ENCODE measurements at places on chromosomes 4 and X.

GRCh38 chr4:113908829-113909228 lies 70.6 kb downstream of the ARSJ start:
- DNase-seq: no peak

DNA sequence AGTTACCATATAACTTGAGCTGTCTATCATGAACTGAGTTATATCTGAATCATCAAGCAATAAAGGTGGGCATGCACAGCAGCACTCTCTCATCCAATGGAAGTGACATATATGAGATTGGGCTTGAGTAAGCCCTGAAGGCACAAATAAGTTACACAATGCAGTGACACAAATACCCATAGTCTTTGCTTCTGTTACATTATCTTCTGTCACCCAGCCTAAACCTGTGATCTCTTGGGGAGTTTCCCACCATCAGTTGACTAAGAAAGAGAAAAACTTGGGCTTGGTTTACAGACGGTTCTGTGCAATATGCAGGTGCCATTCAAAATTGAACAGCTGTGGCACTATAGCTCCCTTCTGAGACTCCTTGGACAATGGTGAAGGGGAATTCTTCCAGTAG lies 138.8 kb upstream of the IL15 start:
- DNase-seq: no peak

GRCh38 chrX:105738162-105738561 lies 84.2 kb upstream of the NRK start:
- DNase-seq: no peak

DNA sequence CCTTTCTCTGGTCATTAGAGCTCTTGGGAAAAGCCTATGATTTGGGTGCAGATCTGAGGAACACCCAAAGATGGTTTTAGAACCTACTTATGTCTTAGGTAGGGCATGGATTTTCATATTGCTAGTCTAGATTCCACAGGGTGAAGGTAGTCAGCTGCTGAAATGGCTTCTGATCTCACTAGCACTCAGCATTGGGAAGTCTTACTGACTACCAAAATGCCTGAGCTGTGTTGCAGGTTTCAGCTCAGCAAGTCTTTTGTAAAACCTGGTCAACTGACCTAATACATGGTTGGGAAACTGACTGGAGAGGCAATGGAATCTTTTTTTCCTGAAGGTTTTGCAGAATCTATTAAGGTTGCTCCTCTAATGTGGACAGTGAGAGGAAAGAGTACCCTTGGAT lies 136.4 kb downstream of the CCNG2 start:
- no peak for DNase-seq

GRCh38 chr4:7715271-7716009 lies 224.2 kb downstream of the AFAP1 start:
- DNase-seq: no peak

GRCh38 chr4:74793757-74794381 lies 454 bp downstream of the BTC start:
- DNase-seq: peak; percentile 4

DNA sequence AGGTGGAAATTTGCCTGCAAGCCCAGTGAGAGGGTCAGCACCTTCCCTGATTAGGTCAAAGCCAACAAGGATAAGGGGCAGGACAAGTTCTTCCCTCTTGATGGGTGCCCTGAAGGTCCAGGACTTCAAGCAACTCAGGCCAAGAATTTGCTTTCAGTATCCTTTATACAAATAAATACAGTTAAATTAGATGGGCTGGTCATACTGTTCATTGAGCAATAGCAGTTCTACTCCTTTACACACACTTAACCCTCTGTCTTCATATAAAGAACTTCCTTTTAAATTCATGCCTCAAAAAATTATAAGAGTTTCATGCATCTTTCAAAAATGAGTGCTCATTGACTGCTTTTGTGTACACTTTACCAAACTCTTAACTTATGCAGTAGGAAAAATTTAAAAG lies 392.0 kb downstream of the SPRY1 start:
- no peak for DNase-seq

GRCh38 chr4:42293967-42294813 lies 103.1 kb upstream of the SHISA3 start:
- no peak for DNase-seq

DNA sequence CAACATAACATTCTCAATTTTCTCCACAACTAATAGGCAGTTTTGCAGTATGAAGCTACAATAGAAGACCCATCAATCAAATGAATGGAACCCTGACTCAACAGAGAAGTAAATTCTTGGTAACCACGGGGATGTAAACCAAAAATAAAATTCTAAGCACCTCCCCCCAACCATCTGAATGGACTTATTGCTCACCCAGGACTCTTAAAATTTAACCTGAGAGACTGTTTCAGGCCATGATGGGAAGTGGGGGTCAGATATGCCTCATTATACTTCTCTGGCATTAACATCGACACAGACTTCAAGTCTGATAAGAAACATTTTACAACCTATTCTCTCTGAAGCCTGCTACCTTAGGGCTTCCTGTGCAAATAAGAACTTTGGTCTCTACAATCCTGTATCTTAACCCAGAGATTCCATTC lies 620.9 kb downstream of the TLL1 start:
- DNase-seq: no peak

GRCh38 chr4:6582889-6583490 lies 8.0 kb downstream of the MAN2B2 start:
- DNase-seq: no peak

- DNase-seq: no peak
These were observed 50.0 kb downstream of the COX18 start for GRCh38 chr4:73019462-73020047.

DNA sequence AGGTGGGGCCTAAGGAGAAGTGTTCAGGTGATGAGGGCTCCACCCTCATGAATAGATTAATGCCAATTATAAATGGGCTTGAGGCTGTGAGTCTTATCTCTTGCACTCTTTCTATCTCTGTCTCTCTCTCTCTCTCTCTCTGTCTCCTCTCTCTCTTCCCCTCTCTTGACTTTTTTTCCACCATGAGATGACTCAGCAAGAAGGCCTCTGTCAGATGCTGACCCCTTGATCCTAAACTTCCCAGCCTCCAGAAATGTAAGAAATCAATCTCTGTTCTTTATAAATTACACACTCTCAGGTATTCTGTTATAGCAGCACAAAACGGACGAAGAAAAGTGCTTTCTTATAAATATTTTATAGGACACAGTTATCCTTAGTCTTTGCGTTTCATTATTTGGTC lies 184.9 kb upstream of the PCDH7 start:
- DNase-seq: no peak

- no peak for DNase-seq
These were observed 106.0 kb upstream of the NDST4 start for GRCh38 chr4:115219315-115219860.

DNA sequence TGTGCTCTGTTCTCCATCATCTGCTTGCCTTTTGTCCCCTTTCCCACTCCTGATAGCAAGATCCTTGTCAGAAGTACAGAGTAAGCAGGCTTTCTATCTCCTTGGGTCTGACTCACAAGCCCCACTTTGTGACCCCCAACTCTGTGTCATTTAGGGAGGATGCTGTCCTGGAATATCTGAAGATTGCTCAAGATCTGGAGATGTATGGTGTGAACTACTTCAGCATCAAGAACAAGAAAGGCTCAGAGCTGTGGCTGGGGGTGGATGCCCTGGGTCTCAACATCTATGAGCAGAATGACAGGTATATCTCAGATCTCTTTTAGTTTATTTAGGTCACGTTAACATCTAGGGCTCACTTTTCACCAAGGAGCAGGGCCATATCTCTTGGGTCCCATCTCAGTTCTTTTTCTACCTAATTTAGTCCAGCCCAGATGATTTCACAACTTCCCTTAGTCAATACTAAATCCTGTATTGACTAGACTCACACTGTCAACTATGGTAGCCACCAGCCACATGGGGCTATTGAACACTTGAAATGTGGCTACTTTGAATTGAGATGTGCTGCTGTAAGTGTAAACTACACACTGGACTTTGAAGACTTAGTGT lies 64.3 kb downstream of the MSN start:
- no peak for DNase-seq

DNA sequence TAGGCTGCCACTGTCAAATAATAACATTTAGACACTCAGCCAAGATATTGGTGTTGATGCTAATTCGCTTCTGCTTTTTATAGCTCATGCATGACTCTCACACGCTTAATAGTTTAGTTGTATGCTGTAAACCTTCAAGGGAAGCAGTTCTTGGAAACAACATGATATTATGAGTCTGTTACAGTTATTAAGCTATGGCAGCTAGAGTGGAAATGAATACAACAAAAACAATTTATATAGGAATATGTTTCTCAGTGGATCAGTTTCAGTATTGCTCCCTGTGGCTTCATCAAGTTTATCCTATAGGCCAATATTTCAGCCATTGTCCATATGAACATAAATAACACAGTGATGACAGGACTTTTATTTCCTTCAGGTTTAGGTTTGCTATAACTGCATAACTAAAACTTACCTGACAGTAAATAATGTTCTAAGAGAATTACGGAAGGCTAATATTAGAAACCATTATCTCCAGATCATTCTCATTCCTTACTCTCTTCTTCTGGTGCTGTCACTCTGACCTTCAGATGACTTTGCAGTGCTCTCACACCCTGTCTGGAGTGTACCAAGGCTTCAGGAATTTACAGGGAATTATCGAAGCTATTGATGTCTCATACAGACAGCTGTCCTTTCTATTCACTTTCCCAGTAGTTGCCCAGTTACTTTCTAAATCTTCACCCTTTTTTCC lies 555.0 kb downstream of the ANKRD50 start:
- DNase-seq: no peak

DNA sequence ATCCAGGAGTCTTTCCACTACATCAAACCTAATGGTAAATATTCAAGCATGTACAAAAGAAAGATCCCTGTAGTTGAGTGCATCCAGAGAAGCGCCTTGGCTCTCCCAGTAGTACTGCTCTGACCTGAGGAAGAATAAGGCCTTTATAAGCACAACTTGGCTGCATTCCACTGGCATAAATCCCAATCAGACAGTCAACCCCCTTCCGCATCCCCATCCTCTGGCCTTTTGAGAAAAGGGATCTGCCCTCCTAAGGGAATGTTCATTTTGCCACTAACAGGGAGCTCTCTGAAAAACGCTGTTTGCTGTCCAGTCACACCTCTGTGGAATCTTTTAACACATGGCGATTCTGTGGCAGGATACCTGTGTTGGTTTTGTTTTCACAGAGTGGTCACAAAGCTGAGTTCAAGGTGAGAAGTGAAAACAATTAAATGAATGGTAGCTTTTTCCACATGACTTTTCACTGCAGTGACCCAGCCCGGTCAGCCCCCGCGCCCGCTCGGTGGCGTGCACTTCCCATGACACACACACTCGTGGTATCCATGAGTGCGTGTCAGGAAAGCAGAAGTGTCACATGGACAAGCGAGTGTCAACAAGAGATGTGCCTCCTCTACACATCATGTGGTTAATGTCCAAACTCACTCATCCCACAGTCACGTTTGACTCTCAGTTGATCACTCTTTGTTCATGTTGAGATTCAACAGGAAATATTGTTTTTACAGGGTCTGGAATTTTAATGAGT lies 112.2 kb upstream of the ENPP6 start:
- DNase-seq: no peak

DNA sequence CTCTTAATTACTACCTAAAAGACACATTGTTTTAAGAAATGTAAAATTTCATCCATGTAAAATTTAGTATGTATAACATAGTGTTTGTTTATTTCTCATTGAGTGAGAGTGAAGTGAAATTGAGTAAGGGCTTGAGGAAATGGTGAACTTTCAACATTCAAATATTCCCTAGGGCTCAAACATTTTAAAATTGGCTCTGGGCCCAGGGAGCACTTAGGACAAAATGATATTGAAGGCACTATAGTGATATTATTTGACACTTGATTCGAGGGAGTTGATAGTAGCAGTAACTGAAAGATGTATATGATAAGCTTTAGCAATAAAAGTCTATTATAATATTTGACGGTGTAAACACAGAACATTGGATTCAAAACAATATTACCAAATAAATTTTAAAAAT lies 1244.0 kb upstream of the TENM3 start:
- DNase-seq: no peak

GRCh38 chrX:40734971-40735324 lies 394 bp downstream of the MED14 start:
- no peak for DNase-seq

GRCh38 chrX:143017272-143017671 lies 8.5 kb upstream of the SPANXN4 start:
- no peak for DNase-seq

GRCh38 chrX:16882169-16882568 lies 12.0 kb upstream of the RBBP7 start:
- DNase-seq: no peak

DNA sequence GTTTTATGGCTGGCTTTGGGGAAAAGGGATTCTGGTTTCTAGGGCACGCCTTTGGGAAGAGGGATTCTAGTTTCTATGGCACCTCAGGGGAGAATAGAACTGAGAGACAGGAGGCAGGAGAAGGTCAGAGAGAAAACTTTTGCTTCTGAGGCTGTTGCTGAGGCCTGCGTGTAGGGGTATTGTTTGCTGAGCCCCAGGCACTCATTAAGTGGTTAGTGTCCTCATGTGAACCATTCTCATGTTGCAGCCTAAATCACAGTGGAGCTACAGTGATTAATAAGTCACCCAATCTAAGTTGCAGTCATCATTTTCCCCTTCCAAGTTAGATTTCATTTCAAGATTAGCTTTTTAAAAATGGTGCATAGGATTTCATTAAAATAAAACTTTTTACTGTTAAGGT lies 29.0 kb downstream of the VCX3A start:
- no peak for DNase-seq

DNA sequence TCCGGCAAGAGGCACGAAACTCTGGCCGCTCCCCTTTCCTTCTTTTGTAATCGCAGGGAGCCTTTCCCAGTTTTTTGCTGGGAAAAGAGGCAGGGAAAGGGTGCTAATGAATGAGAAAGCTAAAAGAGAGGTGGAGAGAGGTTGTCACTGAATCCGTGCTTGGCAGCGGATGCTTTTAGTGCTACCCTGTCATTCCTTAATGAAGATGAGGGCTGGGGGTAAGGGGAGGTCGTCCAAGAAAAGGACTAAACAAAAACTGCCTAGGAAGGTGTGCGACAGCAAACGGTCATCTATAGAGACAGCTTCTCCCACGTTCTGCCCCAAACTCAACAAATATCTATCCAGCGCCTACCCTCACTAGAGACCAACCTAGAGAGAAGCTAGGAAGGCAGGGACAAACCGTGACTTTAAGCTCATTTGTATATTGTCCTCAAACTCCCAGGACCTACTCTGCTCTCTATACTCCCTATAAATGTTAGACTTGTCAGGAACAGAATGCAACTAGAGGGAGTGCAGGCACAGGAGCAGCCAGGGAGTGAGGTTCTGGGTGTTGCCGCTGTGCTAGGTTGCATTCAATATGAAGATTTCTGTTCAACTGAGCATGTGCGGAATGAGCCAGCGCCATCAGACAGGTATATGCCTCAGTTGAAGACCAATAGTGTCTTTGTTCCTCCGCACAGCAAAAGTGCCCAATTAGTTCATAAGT lies 777 bp upstream of the CASK start:
- no peak for DNase-seq

Measured in GOT3 (cell line).